Myocyte (in vitro differentiated cells): ENCODE measurements at places on chromosomes 11 and 22. TPM values are rescaled to one million over a fixed set of nuclear protein-coding genes. Genes with fewer than 3 reads are reported as not detected.

Gene HTR3B
- not detected in 2 replicates for total RNA-seq

Gene MS4A4A
- not detected in 2 replicates for total RNA-seq

Gene MS4A7
- not detected in 2 replicates for total RNA-seq

Gene CBX6
- total RNA-seq = 26.1 and 32.1 TPM in 2 replicates

Gene OR8B4
- not detected in 2 replicates for total RNA-seq

Gene GRM5
- not detected in 2 replicates for total RNA-seq

Gene TRIM51
- not detected in 2 replicates for total RNA-seq

Gene OR4D9
- total RNA-seq = not detected in 2 replicates

Gene SBF2
- total RNA-seq = 21.0 and 23.7 TPM in 2 replicates

Gene CRYBB1
- total RNA-seq = not detected in 2 replicates

Gene OR10D3
- total RNA-seq = not detected in 2 replicates

Gene ANO3
- total RNA-seq = not detected in 2 replicates

Gene C22orf31
- not detected in 2 replicates for total RNA-seq

Gene PANX2
- total RNA-seq = 0.08 and 0.26 TPM in 2 replicates

Gene OR8G1
- total RNA-seq = not detected in 2 replicates
